Type B pancreatic cell (in vitro differentiated cells): ENCODE measurements at places on chromosomes 16 and 17. TPM values are rescaled to one million over a fixed set of nuclear protein-coding genes. Genes with fewer than 3 reads are reported as not detected.

DNA sequence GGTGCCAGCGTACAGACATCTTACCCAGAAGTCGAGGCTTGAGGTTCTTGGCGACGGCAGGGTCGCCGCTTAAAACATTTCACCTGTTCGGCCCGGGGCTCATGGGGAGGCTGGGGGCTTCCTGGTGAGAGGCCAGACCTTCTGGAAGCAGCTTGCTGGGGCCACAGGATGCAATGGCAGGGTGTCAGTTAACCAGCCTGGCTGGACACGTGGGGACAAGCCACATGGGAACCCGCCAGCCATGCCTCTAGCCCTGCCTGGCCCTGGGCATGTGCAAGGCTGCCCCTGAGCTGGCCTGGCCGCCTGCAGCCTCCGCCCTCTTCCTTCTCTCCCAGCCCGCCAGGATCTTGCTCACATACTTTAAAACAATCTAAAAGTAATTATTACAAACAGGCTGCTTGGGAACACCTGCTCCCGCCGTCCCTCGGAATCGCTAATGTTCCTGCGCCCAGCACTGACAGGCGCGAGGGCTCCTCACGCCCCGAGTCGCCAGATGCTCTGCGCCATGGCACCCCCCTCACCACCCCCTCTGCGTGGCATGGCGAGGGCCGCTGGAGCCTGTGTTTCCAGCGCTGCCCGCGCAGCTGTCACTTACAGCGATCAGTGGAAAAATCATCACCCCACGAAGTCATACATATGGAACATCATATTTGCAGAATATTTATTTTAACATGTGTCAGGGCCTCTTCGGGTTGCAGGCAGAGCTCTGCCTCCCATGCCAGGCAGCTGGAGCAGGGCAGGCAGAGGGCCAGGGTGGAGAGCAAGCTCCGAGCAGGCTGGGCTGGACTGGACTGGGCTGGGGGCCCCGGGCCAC is 188.7 kb upstream of the GSE1 start:
- H3K4me3 ChIP-seq, result no peak overlapping the region
- H3K27ac ChIP-seq, result no peak overlapping the region
- DNase-seq, result no peak
- peaks cover 20% of the 10 kb centered on the region for H3K4me1 ChIP-seq
- H3K27me3 ChIP-seq, result no peaks in the 10 kb centered on the region

DNA sequence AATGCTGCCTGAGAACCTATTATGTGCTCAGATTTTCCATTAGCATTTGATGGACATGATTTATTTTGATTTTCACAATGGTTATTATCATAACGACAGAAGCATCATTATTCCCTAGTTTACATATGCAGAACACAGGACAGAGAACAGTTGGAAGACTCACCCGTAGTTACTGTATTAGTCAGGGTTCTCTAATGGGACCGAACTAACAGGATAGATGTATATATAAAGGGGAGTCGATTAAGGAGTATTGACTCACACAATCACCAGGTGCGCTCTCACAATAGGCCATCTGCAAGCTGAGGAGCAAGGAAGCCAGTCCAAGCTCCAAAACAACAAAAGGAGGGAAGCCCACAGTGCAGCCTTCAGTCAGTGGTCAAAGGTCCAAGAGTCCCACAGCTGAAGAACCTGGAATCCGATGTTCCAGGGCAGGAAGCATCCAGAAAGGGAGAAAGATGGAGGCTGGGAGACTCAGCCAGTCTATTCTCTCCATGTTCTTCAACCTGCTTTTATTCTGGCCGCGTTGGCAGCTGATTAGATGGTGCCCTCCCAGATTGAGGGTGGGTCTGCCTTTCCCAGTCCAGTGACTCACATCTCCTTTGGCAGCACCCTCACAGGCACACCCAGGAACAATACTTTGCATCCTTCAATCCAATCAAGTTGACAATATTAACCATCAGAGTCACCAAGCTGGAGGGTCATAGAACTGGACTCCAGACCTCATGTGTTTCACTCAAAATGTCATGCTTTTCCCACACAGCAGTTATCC is 92.7 kb upstream of the XYLT1 start:
- no peaks in the 10 kb centered on the region for H3K36me3 ChIP-seq
- DNase-seq, result no peak
- H3K4me3 ChIP-seq, result no peak overlapping the region
- no peak overlapping the region for H3K27ac ChIP-seq
- H3K4me1 ChIP-seq, result peaks cover 7% of the 10 kb centered on the region
- H3K27me3 ChIP-seq, result peaks cover 9% of the 10 kb centered on the region

GRCh38 chr16:73171380-73171779 is 123.5 kb upstream of the ZFHX3 start:
- no peaks in the 10 kb centered on the region for H3K36me3 ChIP-seq
- peak overlapping the region; percentile 77 for H3K4me3 ChIP-seq
- peak overlapping the region; percentile 16 for H3K27ac ChIP-seq
- no peak for DNase-seq
- H3K27me3 ChIP-seq, result peaks cover 19% of the 10 kb centered on the region

GRCh38 chr17:19542247-19542646 is 8.6 kb downstream of the SLC47A1 start:
- H3K4me1 ChIP-seq, result peaks cover 4% of the 10 kb centered on the region
- H3K27ac ChIP-seq, result no peak overlapping the region
- H3K4me3 ChIP-seq, result no peak overlapping the region

DNA sequence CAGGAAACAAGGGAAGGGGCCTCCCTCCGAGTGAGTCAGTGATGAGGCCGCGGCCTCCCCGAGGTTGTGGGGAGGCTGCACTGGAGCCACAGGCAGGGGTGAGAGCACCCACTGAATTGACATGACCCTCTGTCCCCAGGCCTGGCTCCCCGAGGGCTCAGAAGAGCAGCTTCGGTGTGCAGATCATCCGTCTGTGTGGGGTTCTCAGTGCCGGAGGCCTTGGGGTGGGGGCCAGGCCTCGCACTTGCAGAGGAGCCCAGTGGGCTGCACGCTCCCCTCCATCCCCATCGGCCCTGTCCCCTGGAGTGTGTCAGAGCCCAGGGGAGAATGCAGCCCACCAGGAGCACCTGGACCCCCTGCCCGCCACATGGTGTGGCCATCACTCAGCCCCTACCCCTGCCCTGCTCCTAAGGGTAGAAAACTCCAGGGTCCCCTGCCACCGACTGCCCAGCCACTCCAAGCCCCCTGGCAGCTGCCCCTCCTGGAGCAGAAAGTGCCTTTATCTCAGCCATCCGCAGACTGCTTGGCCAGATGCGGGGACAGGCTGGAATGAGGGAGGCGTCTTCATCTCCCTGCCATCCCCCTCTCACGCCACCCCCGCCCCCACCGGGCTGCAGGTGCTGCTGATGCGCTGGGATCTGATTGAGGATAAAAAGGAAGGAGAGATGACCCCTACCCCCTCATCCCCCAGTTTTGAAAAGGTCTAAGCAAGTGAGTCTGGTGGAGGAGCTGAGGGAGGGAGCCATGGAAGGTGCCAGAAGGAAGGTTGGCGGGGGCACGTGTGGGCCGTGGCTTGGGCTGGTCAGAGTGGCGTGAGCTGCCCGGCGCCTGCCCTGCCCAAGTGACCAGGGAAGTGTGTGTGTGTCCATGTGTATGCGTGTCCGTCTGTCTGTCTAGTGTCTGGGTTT is 358.3 kb downstream of the SEC14L1 start:
- H3K36me3 ChIP-seq, result peaks cover 11% of the 10 kb centered on the region
- H3K27ac ChIP-seq, result no peak overlapping the region
- DNase-seq, result peak; percentile 65
- no peaks in the 10 kb centered on the region for H3K27me3 ChIP-seq
- no peak overlapping the region for H3K4me3 ChIP-seq

GRCh38 chr17:81535480-81536298 is 7.5 kb downstream of the FSCN2 start:
- H3K36me3 ChIP-seq, result no peaks in the 10 kb centered on the region
- DNase-seq, result no peak
- H3K27me3 ChIP-seq, result peaks cover 5% of the 10 kb centered on the region
- peaks cover 4% of the 10 kb centered on the region for H3K4me1 ChIP-seq
- no peak overlapping the region for H3K4me3 ChIP-seq
- H3K27ac ChIP-seq, result no peak overlapping the region

DNA sequence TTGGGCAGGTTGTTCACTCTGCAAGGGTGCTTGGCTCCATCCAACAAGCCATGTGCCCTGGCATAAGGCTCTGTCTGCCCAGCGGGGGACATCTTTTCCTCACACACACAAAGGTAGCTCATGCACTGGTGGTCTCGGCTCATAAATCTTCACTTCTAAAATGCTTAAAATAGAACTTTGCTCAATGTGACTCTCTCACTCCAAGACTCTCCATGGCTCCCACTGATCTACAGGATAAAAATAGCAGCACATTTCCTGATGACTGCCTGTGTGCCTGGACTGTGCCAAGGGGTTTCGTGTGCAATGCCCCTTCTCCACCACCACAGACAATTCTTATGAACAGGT is 15.1 kb upstream of the CIBAR2 start:
- H3K4me3 ChIP-seq, result no peak overlapping the region
- peaks cover 3% of the 10 kb centered on the region for H3K27me3 ChIP-seq
- no peaks in the 10 kb centered on the region for H3K36me3 ChIP-seq
- no peak for DNase-seq
- H3K4me1 ChIP-seq, result peaks cover 37% of the 10 kb centered on the region

GRCh38 chr17:28700830-28701492 is 10.7 kb downstream of the PROCA1 start:
- no peak overlapping the region for H3K4me3 ChIP-seq
- no peak for DNase-seq

- DNase-seq, result no peak
- H3K4me3 ChIP-seq, result no peak overlapping the region
- peak overlapping the region; percentile 75 for H3K27ac ChIP-seq
- no peaks in the 10 kb centered on the region for H3K36me3 ChIP-seq
These were observed 87.5 kb upstream of the GSE1 start for GRCh38 chr16:85525420-85526184.

DNA sequence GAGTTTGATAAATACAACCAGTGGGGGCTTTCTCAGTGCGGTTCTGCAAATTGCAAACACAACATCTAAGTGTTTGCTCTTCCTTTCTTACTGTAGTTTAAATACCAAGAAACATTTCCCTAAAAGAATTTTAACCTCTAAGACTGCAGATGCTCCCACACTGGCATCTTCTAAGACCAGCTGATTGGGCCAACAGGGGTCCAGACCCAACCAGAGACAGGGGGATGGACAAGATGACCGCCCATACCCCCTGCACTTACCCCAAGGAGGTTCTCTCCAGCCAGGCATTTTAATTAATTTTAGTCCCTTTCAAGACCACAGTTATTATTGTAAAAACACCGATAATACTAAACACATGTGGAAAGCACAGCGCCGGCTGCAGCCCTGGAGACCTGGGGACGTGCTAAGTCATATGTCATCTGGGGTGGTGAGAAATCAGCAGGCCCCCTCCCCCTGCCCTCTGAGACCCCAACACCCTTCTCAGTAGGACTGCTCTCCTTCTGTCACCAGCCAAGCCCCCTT is 242.3 kb downstream of the SOX9 start:
- peaks cover 8% of the 10 kb centered on the region for H3K36me3 ChIP-seq
- H3K27ac ChIP-seq, result peak overlapping the region; percentile 31
- no peak overlapping the region for H3K4me3 ChIP-seq
- H3K4me1 ChIP-seq, result peaks cover 46% of the 10 kb centered on the region

- no peak overlapping the region for H3K4me3 ChIP-seq
- H3K4me1 ChIP-seq, result no peaks in the 10 kb centered on the region
- no peak for DNase-seq
- no peak overlapping the region for H3K27ac ChIP-seq
These were observed 20.1 kb downstream of the HBQ1 start for GRCh38 chr16:200388-200787.

- no peaks in the 10 kb centered on the region for H3K4me1 ChIP-seq
- no peak overlapping the region for H3K27ac ChIP-seq
- no peak overlapping the region for H3K4me3 ChIP-seq
- no peaks in the 10 kb centered on the region for H3K36me3 ChIP-seq
- no peak for DNase-seq
These were observed 31.2 kb upstream of the HAPSTR1 start for GRCh38 chr16:9060225-9060624.

GRCh38 chr16:70634861-70635260 is 11.5 kb upstream of the IL34 start:
- H3K27ac ChIP-seq, result peak overlapping the region; percentile 16
- no peak overlapping the region for H3K4me3 ChIP-seq

- H3K4me1 ChIP-seq, result no peaks in the 10 kb centered on the region
- no peak overlapping the region for H3K27ac ChIP-seq
- no peak overlapping the region for H3K4me3 ChIP-seq
These were observed 24.6 kb upstream of the GRIN2A start for GRCh38 chr16:10206865-10207264.

DNA sequence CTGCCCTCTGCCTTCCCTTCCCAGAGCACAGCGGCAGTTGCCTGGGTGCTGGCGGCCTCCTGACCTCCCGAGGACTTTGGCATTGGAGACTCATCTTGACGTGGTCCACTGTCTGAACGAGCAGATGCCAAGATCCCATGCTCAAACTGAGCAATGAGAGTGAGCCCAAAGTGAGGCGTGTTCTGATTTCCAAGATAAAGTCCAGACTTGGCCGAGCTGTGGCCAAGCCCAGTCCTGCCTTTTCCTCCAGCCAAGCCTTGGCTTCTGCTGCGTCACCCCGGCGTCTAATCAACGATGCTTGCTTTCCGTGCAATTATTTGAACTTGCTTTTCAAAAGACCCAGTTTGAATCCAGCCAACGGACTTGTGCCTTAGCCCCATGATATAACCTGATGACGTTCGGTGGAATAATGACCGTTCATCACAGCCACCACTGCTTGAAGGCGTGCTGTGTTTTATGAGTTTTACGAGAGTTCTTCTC is 179.2 kb downstream of the IRF8 start:
- H3K27me3 ChIP-seq, result peaks cover 66% of the 10 kb centered on the region
- H3K4me1 ChIP-seq, result peaks cover 27% of the 10 kb centered on the region

DNA sequence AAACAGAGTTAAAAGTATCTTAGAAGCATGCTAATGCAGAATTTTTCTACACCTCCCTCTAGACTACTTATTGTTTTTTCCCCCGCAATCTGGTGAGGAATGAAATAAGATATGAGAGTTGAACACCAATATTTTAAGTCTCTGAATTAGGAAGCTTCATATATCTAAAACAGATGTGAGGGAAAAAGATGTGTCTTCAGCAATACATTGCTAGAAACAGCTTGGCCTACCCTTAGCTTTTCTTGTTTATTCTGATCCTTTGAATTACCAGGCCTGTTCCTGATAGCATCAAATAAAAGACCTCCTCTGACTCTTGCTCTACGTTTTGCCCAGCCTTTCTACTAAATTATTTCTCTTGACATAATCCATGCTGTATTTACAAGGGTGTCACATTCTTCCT is 221.8 kb downstream of the CDH11 start:
- H3K27me3 ChIP-seq, result peaks cover 10% of the 10 kb centered on the region
- H3K36me3 ChIP-seq, result no peaks in the 10 kb centered on the region
- no peak for DNase-seq
- H3K4me3 ChIP-seq, result no peak overlapping the region
- H3K4me1 ChIP-seq, result peaks cover 31% of the 10 kb centered on the region

DNA sequence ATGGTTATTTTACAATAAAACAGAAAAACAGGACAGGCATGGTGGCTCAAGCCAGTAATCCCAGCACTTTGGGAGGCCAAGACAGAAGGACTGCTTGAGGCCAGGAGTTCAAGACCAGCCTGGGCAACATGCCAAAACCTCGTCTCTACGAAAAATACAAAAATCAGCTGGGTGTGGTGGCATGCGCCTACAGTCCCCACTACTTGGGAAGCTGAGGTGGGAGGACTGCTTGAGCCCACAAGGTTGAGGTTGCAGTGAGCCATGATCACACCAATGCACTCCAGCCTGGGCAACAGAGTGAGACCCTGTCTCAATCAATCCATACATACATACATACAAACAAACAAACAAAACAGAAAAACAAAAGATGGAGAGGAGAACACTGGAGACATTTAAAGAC is 45.6 kb downstream of the USP31 start:
- peaks cover 20% of the 10 kb centered on the region for H3K36me3 ChIP-seq
- no peaks in the 10 kb centered on the region for H3K27me3 ChIP-seq
- no peak overlapping the region for H3K27ac ChIP-seq

DGKE gene
- total RNA-seq, result 5.3 and 6.9 TPM in 2 replicates

BCAR1 gene
- 67.2 and 73.0 TPM in 2 replicates for total RNA-seq

GPR142 gene
- 4.1 and 8.8 TPM in 2 replicates for total RNA-seq

TPSG1 gene
- total RNA-seq, result 0.43 TPM in 1 of 2 replicates, not detected in the other

SDR42E1 gene
- 0.02 TPM in 1 of 2 replicates, not detected in the other for total RNA-seq

CDK3 gene
- 11.5 and 14.1 TPM in 2 replicates for total RNA-seq

MT1M gene
- not detected in 2 replicates for total RNA-seq

TMEM235 gene
- 0.43 TPM in 1 of 2 replicates, not detected in the other for total RNA-seq

KRT35 gene
- not detected in 2 replicates for total RNA-seq
